H7 (cell line): ENCODE measurements at places on chromosomes 4 and X. TPM values are rescaled to one million over a fixed set of nuclear protein-coding genes. Genes with fewer than 3 reads are reported as not detected.

- DNase-seq: no peak
These were observed 37.0 kb downstream of the NAT8L start for GRCh38 chr4:2096073-2096609.

DNA sequence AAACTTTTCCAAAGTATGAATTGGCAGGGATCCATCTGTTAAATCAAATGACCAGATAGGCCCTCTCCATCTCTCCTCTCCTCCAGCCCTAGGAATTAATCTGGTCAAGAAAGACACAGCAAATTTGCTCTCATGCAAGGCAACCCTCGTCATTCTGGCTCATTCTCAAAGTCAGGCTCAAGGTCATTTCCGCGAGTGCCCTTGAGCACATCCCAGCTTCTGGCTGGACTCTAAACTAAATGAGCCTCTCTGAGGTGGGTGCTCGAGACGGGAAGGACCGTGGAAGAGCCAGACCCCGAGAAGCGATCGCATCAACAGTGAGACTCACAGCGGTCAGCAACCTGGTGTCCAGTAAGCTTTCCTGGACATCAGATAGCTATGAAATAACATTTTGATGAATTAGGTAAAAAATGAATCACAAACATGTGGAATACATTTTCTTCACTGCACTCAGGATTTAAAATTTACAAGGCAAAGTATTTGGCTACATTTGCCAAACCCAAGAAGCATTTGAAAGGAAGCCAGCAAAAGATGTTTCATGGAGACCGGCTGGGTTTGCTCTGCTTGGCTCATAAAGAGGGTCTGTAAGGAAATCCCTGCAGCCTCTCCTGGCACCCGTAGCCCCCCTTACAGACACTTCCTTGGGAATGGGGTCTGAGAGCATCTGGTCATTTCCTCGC is 121.0 kb downstream of the ENPP6 start:
- no peak for DNase-seq

DNA sequence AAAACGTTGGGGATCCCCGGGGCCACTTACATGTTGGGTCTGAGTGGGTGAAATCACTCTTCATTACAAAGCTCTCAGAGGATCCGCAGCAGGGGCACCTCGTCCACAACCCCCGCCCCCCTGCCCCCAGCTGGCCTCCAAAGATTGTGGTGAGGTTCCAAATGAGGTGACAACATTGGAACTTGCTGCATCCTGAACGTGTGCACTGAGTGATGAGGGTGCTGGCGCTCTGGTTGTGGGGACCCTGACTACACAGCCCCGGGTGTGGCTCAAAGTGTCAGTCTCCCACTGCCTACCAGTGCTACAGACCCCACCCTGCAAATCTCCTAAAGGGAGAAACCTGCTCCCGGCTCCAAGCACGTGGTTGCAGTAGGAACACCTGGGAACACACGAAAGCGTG is 111.9 kb downstream of the PHKA2 start:
- DNase-seq: no peak

DNA sequence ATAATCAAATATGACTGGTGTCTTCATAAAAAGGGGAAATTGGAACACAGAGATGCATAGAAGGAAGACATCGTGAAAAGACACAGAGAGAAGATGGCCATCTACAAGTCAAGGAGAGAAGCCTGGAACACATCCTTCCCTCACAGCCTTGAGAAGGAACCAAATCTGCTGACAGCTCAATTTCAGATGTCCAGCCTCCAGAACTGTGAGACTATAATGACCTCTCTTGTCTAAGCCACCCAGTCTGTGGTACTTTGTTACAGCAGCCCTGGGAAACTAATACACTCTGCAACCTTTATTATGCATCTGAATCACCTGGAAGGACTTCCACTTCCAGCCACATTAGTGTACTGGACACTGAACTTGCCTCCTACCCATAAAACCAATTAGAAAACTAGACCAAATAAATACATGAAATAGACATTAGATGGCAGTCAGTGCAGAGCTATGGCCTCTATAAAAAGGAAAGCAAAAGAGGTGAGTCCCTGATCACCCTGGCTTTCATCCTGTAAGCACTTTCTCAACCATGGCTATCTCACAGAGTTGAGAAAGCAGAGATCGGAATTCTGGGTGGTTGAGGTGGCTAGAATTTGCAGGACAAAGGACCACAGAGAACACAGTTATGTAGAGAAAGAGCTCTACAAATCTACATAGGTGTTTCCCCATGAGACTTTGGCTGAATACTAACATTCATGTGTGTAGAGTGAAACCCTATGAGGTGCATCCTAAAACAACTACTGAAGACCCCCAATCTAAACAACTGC is 25.7 kb downstream of the GAB3 start:
- no peak for DNase-seq

The TACR3 gene
- total RNA-seq: 0.22 and 0.28 TPM in 2 replicates

The STK32B gene
- 2.4 and 2.8 TPM in 2 replicates for total RNA-seq
